ENCODE measurements at places on chromosomes 11 and 22. TPM values are rescaled to one million over a fixed set of nuclear protein-coding genes. Genes with fewer than 3 reads are reported as not detected.

Gene HPX
- total RNA-seq: 0.36 TPM

Gene GDPD4
- total RNA-seq: not detected

Gene OR10A2
- total RNA-seq: not detected

Gene GLYATL2
- 0.36 TPM for total RNA-seq

Gene FIBIN
- total RNA-seq: 7.5 TPM

Gene OR52E8
- total RNA-seq: not detected

Gene POU2AF2
- total RNA-seq: not detected

DNA sequence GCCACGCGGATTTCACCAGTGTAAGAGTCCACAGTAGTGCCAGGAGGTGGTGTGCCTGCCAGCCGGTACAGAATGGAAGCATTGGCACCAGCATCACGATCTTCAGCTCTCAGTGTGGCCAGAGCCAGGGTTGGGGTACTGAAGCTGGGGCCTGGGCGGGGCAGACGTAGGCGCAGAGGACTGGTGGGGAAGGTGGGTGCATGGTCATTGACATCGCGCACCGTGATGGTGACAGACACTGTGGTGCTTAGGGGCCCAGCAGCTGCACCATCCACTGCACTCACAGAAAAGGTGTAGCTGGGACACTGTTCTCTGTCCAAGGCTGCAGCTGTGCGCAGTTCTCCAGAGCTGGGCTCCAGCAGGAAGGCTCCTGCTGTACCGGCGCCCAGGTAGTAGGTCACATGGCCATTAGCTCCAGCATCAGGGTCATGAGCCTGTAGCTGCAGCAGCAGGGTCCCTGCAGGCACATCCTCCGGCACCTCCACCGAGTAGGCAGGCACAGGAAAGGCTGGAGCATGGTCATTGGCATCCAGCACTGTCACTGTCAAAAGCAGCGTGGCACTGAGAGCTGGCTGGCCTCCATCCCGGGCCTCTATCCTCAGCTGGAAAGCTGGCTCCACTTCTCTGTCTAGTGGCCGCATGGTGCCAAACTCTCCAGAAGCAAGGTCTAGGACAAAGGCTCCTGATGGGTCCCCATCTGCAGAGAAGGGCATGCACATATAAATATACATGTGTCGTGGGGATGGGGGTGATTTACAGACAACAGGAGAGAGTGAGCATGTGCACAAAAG is 7.9 kb upstream of the TPP1 start:
- no peak for DNase-seq

DNA sequence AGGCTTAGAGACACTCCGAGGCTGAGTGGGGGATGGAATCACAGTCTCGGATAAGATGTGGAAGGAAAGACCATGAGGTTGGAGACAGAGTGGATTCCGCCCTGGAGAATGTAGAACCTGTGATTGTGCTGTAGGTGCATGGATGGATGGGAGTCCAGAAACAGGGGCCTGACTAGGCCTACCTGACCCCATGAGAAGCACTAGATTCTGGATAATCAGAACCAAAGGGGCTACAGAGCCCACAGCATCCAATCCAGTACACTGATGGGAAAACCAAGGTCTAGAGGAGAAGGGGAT is 32.3 kb upstream of the FCHSD2 start:
- no peak for DNase-seq

DNA sequence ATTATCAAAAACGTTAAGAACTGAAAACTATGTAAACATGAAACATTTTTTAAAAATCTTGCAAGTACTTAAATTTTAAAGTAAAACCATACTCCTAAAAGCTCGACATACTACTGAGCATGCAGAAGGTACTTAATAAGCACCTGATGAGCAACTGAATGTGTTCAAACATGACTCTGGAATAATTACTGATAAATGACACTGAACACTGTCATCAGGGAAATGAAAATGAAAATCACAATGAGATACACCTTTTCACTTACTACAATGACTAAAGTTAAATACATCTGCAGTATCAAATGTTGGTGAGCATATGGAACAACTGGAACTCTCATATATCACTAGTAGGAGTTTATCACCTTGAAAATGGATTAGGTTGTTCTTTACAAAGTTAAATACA is 65.2 kb downstream of the PICALM start:
- no peak for DNase-seq

DNA sequence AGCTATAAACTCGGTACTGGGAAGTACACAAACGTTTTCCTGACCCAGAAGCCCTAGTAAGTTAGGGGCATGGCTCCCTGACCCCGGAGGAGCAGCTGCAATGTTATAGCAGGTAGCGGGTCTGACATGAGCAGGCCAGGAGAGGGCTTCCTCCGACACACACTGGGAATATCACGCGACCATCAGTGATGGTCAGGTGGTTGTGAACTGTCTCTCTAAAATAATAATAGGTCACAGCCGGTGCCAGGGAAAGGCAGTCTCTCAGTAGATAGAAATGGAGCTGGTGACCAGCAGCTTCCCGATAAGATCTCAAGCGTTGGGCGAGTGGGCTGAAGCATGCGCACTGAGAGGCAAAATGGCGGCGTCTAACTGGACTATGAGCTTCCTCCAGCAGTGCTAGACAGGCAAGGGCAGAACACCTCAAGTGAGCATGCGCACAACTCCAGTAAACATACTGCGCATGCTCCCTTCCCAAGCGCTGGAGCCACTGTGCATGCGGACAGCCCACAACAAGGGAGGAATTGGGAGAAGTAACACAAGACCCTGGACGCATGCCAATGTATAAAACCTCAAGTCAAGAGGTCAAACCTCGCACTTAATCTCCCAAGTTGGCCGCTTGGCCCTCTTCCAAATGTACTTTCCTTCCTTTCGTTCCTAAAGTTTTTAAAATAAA is 22.3 kb upstream of the TESMIN start:
- DNase-seq: peak; percentile 85

- DNase-seq: peak; percentile 67
Measured at GRCh38 chr11:111531136-111531535, 9.4 kb upstream of the LAYN start.

GRCh38 chr22:26662160-26662559 is 4.8 kb downstream of the MIAT start:
- no peak for DNase-seq

- peak; percentile 36 for DNase-seq
Measured at GRCh38 chr11:94450048-94450447, 43.6 kb downstream of the MRE11 start.

- no peak for DNase-seq
Measured at GRCh38 chr11:39220069-39220468, 2239.4 kb downstream of the LRRC4C start.

- no peak for DNase-seq
Measured at GRCh38 chr22:33109514-33110430, 51.6 kb upstream of the SYN3 start.

DNA sequence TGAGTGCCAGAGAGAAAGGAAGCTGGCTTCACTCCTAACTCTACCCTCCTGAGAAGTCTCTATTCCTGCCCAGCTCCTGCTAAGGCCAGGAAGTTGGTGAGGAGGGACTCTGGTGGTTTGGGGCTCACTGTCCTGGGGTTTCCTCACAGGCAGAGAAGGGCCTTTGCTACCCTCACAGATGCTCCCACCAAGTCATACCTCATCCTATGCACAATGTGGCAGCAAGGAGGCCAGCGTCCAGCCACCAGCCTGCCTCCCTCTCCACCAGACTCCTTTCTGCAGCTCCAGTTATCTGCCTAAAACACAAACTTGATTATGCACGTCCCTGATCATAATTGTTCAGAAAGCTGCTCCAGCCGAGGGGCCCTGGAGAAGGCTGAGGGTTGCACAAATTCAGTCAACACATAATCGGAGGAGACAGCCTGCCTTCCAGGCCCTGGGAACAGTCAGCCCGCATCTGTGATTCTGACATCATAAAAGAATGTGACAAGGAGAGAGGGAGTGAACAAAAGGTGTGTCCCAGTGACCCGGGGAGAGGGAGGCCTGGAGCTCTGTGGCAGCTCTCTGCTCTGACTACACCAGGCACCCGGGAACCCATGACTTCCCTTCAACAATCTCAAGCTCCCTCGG is 28.8 kb downstream of the DKK3 start:
- peak; percentile 81 for DNase-seq

DNA sequence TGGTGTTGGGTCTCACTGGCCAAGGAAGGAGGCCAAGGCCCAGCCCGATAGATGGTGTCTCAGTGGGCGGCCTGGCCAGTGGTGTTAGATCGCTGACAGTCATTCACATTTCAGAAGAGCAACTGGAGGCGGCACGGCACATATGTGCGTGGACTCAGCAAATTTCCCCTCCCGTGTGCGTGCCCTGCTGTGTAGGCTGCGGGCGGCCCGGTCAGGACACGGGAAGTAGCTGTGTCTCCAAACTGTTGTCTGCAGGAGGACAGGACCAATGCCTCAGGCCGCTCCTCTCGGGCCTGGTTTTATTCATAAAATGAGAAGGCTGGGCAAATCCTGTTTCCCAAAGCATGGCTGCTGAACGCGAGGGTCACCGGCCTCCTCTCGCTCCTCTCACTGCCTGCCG is 711.7 kb downstream of the BRD1 start:
- DNase-seq: no peak

- peak; percentile 53 for DNase-seq
Measured at GRCh38 chr11:68329978-68330699, 17.7 kb downstream of the LRP5 start.

Measured in IMR-90 (cell line).